ENCODE measurements at places on chromosomes 1 and 21.

DNA sequence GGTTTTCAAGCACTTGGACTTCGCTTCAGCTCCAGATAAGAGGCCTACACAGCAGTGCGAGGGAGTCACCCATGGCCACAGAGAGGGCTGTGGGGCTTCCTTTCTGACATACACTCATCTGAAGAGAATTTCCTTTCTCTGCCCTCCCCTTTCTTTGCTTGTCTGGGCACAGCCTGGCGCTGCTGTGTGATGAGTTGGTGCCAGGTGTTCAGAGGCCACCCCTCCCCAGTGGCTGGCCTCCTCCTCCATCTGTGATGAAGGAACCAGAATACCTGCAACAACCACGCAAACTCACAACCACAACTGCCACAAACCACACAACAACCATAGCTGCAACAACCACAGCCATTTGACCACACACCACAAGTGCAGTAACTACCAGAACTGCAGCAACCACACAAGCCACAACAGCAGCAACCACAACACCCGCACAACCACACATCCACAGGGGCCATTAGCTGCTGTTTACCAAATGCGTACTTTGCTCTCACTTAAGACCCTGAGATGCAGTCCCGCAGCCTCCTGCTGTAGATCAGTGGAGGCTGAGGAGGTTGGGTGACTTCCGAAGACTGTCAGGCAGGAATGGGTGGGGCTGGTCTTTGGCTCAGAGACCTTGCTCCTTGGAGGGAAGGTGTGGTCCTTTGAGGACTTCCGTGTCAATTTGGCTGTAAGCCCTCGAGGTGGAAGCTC lies 71.1 kb downstream of the IER5 start:
- no peak for DNase-seq

DNA sequence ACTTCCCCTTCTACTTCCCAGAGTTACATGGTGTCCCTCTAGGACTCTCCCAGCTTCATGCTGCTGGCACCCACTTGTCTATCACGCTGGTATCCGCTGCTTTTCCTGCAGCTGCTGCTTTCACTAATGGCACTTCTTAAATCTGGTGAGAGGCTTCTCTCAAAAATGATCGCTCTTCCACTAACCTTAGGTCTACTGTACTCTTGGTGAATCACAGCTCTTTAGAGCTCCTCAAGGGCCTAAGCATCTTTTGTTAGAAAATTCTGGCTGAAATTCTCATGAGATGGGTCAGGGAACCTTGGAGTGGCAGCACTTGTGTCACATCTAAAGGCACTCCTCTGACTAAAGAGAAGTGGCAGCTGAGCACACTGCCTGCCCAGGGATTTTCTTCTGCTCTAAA lies 32.1 kb downstream of the ZMYND12 start:
- DNase-seq, result no peak

DNA sequence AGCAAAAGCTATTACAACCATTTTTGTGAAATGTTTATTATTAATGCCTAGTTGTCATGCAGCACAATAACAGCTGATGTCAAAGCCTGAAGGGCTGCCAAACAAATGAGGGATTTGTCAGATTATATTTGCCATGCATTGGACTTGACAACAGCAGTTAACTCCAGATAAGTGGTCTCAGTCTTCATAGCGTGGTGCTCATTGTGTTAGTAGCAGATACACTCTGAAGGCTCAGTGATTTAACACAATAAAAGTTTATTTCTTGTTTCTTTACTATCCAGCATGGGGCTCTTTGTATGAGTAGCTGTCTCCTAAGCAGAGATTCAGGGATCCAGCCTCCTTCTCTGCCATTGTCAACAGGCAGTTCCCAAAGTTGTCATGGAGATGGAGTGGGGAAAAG lies 76.0 kb upstream of the PTGFRN start:
- no peak for DNase-seq

- no peak for DNase-seq
Observed at GRCh38 chr1:182752077-182752988, 37.2 kb upstream of the NPL start.

GRCh38 chr1:47393141-47393540 lies 22.9 kb upstream of the FOXE3 start:
- no peak for DNase-seq

GRCh38 chr21:15604413-15604812 lies 125.4 kb upstream of the USP25 start:
- no peak for DNase-seq

Measured in NCI-H526 (cell line).